ENCODE measurements at places on chromosomes 3 and 15. TPM values are rescaled to one million over a fixed set of nuclear protein-coding genes. Genes with fewer than 3 reads are reported as not detected.

Gene MAP6D1
- total RNA-seq, result 0.48 TPM

DNA sequence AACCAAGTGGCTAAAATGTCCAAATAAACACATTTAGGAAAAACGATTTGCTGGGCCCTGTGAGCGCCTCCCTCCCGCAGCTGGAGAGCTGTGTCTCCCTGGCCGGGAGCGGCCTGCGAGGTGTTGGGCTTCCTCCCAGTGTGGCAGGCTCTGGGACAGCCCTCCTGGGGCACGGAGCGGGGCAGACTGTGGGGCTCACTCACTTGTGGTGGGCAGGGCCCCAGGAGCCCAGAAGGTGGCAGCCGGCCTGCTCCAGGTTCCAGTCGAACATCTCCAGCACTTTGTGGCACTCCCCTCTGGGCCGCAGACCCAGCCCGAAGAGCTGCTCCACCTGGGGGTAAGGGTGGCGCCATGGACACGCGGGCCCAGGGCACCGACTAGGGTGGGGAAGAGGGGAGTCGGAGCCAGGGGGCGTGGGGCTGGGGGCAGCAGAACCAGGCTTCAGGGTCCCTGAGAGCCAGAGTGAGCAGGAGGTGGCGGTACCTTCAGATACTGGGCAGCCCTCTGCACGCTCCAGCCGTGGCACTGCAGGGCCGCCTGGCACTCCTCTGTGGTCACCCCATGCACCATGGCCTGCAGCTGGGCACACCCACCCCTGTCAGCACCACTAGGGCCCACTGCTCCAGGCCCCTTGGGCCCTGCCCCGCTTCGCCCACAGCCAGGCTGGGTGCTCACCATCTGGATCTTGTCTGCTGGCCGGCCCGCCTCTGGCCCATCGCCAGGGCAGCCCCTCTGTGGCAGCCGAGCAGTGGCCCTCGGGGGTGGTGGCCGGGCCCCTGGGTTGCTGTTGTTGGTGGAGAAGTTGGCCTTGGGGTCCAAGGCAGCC, 41.5 kb downstream of the TNK2 start:
- DNase-seq, result no peak

DNA sequence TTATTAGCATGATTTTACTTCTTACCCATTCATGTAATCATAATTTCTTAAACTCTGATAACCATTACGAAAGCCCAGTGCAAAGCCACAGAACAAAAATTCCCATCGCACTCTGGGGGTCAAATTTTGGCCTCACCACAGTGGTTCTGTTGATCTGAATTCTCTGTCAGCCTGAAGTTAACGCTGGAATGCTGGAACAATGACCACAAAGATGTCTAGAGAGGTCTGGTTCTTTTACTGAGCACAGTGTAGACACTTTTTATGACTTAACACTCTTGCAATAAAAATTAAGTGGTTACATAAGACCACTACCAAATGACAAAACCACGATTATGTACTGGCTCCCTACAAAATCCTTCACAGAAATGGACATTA, 94.7 kb downstream of the PDZRN3 start:
- DNase-seq, result no peak

Gene GOLGA6C
- total RNA-seq, result not detected

Gene CPEB1
- total RNA-seq, result 2.5 TPM

Gene RAB43
- 33.0 TPM for total RNA-seq

Gene FRMD4B
- total RNA-seq, result 30.5 TPM

- DNase-seq, result no peak
Measured at GRCh38 chr3:157841029-157841428, 265.2 kb downstream of the SHOX2 start.

- no peak for DNase-seq
Measured at GRCh38 chr3:10513306-10513705, 7.9 kb upstream of the ATP2B2 start.

DNA sequence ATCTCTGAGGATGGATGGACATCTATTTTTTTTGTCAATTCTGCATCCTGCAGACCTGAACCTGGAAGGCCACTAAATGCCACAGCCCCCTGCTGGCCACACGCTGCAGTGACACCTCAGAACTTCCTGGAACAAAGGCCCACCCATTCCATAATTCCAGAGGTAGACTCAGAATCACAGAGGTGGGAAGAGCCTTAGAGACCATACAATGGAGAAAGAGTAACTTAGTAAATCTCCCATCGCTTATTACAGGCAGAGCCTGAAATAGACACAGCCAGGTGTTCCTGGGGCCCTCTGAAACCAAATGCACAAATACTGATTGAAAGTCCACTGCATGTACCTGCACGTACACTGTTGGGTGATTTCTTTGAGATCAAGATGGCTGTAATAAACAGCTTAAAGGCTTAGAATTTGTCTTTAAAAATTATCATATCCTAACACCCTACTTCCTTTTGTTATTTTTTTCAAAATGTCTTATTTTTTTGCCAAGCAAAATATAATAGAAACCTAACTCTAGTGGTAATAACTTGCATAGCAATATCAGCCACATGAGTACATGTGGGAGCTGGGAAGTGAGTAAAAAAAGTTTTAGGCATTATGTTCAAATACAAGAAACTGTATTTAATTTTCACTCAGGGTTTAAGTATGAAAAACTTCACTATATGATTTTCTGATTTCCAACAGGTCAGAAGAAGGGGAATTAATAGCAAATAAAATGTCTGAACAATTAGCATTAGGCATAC, 62.7 kb downstream of the EOMES start:
- no peak for DNase-seq

All from mesenteric fat pad (tissue), 1 donor.